Ovary (tissue), 10 donors: ENCODE measurements at places on chromosomes 12 and 14.

GRCh38 chr14:104601786-104602185 is 2.8 kb downstream of the TMEM179 start:
- peak; percentile 12 for DNase-seq

DNA sequence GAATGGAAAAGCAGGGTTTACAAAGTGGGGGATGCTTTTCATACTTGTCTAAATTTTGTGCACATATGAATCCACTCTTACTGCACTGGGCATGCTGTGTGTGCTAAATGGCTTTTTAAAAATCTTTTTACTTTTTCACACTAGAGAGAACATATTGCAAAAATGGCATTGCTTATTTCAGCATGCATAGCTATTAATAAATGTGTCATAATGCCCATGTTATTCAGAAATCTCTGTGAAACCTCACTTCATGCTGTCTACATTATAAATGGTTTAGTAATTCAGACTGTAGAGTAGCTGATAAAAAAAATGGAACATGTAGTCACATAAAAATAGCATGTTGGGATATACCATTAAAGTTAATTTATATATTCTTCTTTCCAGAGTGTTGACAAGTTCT is 593.8 kb downstream of the RPL10L start:
- no peak for DNase-seq

DNA sequence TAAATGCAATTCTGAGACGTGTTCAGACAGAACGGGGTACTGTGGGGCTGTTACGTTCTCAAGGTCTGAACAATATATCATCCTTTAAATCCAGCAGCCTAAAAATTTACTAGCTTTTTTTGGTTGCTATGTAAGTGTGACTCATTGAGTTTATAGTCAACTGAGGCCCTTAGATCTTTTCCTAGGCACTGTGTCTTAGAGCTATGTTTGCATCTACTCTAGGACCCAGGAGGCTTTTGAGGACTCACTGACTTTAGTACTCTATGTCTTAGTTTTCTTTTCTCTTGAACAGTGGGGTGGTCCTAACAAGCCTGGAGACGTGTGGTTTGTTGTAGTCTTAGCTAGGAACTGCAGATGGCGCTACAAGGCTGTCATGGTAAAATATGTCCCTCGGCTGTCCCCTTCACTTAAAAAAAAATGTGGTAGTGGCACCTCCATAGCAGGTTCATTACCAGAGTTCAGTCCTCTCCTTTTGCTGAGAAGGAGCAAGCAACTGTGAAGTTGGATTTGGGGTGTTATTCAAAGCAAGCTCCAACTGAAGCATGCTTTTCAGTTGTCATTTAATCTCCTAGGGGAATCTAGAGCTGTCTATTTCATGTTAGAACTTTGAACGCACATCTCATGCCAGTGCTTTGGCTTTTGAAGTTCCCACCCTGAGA is 8.7 kb upstream of the SPATS2 start:
- DNase-seq, result no peak

- peak; percentile 80 for DNase-seq
These were observed 235 bp downstream of the RAB2B start for GRCh38 chr14:21476523-21476924.

GRCh38 chr14:75138492-75138891 is 11.6 kb upstream of the NEK9 start:
- DNase-seq, result no peak

GRCh38 chr12:23099104-23099503 is 474.1 kb downstream of the ETNK1 start:
- no peak for DNase-seq

DNA sequence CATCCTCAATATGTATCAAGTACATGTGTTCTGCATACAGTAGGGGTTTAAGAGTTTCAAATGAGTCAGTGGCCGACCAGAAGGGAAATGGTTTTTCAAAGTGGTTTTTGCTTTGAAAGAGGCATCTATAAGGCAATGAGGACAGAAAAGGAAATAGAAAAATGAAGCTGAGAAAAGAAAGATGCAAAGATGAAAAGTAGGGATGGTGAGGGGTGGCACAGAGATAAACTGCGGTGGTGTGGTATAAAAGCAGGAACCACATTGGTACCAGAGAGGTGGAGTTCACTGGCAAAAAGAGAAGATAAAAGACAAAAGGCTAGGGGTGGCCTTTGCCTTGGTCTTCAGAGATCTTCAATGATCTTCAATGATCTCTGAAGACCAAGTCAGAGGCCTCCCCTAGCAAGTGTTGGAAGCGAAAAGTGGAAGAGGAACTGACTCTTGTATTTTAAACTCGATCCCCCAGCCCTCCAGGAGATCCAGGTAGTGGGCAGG is 144.0 kb upstream of the KRR1 start:
- no peak for DNase-seq

- DNase-seq, result no peak
These were observed 9.5 kb upstream of the BCL7A start for GRCh38 chr12:122012184-122012583.

DNA sequence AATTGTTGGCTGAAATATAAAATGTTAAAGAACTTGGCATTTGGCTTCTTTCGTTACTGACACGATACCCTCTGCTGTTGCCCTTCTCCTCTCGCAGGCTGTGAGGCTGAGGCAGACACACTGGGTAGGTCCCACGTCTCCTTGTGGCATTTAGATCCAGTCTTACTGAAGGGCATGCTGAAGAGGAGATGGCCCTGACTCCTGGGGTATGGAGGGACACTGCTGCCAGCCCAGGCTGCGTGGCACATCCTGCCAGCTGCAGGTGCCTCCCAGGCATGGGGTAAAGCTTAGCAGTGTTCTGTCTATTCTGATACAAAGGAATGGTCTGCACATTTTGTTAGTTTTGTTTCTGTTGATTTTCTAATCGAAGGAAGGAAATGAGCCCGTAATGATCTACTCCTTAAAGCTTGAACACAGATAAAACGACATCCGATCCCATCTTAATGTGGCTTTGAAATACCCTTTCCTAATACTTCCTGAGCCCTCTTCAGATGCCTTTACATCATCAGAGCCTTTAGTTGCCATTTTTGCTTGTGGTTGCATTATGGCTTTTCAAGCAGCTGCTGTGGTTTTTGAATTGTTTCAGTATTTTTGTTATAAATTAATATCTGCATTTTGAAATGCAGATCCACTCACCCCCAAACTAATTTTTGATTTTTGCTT is 61.1 kb downstream of the WDR20 start:
- DNase-seq, result no peak
